ENCODE measurements at places on chromosomes 11 and 22.

GRCh38 chr11:43360361-43361032 is 1.8 kb downstream of the TTC17 start:
- DNase-seq, result no peak

GRCh38 chr11:95296165-95296564 is 65.2 kb upstream of the SESN3 start:
- no peak for DNase-seq

DNA sequence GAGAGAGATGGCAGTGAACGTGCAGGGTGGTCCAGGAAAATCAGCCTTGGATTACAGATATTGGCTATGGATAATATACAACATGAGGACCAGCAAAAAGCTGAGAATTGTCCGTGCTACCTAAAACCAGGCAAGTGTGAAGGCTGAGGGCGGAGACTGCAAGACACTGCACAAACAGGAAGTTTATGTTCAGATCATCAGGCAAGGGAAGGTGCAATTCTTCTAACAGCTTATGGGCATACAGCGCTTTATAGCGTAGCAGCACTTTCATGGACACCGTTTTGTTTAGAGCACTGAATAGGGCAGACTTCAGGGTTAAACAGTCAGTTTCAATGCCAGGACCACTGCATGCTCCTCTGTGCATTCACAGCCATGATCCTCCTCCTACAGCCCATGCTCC is 93.1 kb upstream of the TMEM45B start:
- DNase-seq, result no peak

- DNase-seq, result no peak
Measured at GRCh38 chr11:61955422-61956135, 5.4 kb downstream of the BEST1 start.

DNA sequence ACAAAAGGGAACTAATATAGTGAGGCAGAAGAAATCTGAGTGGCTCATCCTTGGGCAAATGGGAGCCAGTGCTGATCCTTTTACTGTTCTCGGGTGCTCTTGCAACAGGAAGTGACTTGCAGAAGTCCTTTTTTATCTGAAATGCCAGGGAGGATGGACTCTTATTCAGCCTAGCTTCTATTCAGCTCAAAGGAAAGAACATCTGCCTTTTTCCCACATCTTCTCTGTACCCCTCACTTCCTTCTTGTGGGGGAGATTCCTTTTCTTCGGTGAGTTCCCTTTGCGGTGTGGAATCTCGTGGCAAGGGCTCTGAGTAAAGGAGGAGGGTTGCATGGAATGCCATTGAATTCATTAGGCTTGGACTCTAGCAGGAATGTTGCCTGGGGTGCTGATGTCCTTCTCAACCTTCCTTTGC is 76.2 kb downstream of the ZBTB16 start:
- no peak for DNase-seq

GRCh38 chr11:121552154-121552553 is 99.4 kb upstream of the SORL1-AS1 start:
- DNase-seq, result no peak

DNA sequence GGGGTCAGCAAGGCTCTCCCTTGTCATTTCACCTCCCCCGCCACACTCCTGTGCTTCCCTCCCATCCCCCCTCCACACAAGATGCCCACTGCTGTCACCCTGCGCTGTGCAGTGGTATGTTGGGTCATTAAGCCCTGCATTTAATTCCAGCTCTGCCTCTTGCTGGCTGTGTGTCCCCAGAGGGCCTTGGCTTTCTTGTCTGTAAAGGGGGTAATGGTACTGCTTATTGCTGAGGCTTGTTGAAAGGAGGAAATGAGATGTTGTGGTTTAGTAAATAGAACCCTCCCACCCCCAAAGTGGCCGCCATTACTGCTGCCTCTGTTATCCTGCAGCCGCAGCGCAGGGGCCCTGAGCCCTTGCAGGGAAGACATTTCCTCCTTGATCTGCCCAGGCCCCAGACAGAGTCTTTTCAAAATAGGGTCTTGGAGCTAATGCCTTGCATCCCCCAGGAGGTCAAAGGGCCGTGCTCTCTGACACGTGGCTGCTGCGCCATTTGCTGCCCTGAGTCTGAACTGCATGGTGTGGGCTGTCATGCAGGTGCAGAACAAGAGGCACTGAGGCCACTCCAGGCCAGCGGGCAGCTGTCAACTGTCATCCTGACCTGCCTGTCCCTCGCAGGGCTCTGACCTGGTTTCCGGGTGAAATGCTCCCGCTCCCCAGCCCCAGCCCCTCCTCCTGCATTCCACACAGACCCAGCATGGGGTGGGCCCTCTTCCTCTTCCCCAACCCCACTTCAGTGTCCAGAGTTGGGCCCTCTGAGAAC is 18.7 kb downstream of the PVALB start:
- DNase-seq, result no peak

All from stimulated activated CD4-positive, alpha-beta T cell treated with anti-CD3 and anti-CD28 coated beads, TNF-alpha, amount 100 ng/mL, for 1 hour (primary cell).